ENCODE measurements at places on chromosomes 7 and 10. TPM values are rescaled to one million over a fixed set of nuclear protein-coding genes. Genes with fewer than 3 reads are reported as not detected.

Gene TMEM225B
- 0.94 TPM for polyA plus RNA-seq

Gene TUBGCP2
- 50.3 TPM for polyA plus RNA-seq

Gene AFAP1L2
- 40.2 TPM for polyA plus RNA-seq

Gene UCMA
- polyA plus RNA-seq: not detected

Gene MUC3A
- polyA plus RNA-seq: 0.10 TPM

Gene UCN3
- not detected for polyA plus RNA-seq

GRCh38 chr7:69732203-69732602 lies 133.9 kb downstream of the AUTS2 start:
- no peak for DNase-seq

GRCh38 chr7:130758429-130759056 lies 24.5 kb upstream of the KLF14 start:
- peak; percentile 58 for DNase-seq

GRCh38 chr7:31986878-31987518 lies 83.2 kb downstream of the PDE1C start:
- no peak for DNase-seq

- DNase-seq: peak; percentile 20
Measured at GRCh38 chr7:117173035-117173770, 149.7 kb downstream of the WNT2 start.

DNA sequence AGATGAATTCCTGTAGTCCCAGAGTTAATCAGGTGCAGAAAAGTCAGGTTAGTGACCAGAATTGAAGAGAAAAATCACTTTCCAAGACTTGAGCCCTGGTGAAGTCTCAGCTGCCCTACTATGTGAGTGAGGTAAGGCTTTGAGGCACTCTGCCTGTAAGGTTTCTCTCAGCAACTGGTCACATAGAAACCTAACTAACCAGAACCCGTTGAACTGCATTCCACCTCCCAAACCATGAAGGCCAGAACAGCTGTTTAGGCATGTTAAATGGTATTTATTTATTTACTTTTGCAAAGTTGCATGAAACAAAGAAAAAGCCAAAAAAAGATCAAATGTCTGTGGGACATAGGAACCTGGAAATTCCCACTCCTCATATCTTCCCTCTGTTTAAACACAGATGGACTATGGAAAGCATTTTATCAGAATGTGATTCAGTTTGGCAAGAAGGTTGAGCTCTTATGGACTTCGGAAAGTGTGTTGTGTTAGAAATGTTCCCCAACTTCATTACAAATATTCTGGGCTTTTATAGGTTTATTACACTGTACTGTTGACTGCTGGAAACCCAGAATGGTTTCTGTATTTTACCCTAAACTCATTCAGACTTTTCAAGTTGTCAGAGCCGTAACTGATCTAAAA lies 12.8 kb upstream of the GPR85 start:
- DNase-seq: no peak

DNA sequence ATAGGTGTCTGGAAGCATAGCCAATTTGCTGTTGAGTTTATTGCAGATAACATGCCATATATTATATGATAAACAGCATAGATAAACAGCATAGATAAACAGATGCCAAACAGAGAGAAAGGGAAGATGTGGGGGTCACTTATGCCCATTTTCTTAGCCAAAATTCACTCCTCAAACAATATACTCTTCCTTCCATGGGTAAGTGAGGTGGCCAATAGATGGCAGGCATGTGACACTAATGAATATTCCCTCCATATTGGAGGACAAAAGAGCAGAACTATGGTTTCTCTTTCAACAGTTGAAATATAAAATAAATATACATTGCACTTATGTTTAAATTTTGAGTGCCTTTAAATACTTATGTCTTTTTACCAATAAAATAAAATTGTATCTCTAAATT lies 1212.8 kb downstream of the REEP3 start:
- DNase-seq: peak; percentile 8

DNA sequence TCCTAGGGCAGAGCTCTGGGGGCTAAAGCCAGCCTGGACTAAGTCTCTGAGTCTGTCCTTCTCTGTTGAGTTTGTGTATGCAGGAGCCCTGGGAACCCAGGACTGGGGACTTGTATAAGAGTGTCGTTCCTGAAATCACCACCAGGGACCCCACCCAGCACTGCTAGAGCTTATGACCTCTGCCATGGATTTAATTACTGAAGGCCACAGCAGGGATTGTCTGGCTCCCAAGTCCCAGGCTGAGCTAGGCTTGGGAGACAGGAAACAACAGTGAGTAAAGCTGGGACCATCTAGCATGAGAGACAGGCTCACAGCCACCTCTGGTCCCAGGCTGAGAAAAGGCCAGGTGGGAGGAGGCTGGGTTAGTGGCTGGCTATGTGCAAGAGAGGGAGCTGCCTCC lies 1.4 kb upstream of the TSPAN15 start:
- DNase-seq: no peak

DNA sequence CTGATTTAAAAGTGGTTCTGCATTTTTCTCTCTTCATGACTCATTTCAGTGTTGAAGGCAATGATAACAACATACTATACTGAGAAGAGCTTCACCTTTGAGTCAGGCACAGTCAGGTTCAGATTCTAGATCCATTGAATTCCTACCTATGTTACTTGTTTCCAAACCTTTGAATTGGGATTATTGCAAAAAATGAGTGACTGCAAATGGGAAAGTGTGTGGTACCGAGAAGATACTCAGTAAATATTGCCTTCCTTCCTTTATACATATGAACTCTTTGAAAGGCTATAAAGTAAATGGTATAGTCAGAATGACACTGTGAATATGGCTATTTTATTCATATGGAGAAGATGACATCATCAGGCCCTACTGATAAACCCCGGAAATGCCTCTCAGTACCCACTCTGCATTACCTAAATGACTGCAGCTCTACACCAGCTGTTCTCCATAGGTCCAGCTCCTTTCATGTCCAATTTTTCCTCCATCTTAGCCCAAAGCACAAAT lies 66.7 kb upstream of the FGL2 start:
- DNase-seq: no peak

DNA sequence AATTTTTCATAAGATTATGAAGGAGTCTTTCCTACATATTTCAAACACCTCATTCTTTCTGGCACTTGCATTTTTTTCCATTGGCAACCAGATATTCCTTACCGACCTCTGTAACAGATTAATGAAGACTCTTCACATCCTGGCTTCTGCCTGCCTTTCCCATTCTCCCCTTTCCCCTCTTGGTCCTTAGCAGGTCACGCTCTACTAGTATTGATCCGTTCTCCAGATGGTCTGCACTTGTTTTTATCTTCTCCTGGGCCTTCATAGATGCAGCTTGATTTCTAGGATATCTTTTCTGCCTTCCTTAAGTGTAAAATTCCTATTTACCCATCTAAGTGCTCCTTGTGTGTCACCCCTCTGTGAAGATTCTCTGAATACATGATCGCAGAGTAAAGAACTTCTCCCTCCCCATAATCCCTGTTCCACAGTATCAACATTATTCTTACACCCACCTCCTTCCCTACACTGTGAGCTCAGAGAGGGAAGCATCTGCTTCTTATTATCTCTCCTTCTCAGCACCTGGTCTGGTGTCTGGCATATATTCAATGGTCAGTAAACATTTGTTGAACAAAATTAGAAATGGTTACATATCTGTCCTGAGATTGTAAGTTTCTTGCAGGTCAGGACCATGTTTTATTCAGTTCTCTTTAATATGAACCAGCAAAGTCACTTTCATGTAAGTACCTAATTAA lies 654.2 kb downstream of the REEP3 start:
- peak; percentile 26 for DNase-seq

DNA sequence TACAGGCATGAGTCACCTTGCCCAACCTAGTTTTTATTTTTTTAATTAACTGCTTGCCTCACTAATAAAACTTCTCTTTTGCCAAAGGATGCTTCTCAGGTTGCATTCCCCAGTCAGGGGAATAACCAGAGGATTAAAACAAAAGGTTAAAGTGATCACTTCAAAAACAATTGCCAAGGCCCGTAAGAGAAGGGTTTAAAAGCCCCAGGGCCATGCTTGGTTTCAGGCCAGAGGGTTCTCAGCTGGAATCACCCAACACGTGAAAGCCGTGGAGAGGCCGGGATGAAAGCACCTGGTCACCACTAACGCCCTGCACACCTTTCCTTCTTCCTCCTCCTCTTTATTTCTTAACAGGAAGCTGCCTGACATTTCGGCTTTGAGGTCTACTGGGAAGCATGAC lies 587.5 kb downstream of the PTPRN2 start:
- DNase-seq: no peak

GRCh38 chr7:28823582-28823981 lies 134.5 kb downstream of the TRIL start:
- DNase-seq: no peak

- no peak for DNase-seq
Measured at GRCh38 chr7:107007007-107007891, 37.3 kb upstream of the PRKAR2B start.

- peak; percentile 34 for DNase-seq
Measured at GRCh38 chr7:77727936-77728701, 31.9 kb downstream of the RSBN1L start.

DNA sequence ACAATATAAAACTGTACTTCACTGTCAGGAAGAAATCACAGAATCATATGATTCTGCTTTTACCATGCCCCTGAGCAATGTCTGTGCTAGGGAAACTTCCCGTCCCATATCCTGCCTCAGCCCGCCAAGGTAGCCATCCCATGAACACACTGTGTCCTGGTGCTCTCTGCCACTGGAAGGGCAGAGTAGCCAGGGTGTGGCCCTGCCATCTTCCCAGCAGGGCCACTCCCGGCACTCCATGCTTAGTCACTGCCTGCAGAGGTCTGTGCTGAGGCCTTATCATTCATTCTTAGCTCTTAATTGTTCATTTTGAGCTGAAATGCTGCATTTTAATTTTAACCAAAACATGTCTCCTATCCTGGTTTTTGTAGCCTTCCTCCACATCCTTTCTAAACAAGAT lies 31.8 kb downstream of the AP3M1 start:
- DNase-seq: no peak

DNA sequence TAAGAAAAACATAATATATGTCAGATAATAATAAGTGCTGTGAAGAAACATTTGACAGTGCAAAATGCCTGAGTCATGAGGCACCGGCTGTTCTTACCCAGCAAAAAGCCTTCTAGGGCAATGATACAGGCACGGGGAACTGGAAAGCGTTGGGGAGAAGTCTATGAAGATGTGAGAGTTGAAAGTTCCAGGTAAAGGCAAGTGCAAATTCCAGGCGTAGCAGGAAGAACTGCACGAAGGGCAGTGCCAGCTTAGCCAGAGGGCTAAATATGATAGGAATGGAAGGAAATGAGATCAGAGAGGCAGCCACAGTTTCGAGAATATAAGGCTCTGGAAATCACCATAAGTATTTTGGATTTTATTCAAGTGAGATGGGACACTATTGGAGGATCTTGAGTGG lies 87.0 kb downstream of the IPMK start:
- no peak for DNase-seq

DNA sequence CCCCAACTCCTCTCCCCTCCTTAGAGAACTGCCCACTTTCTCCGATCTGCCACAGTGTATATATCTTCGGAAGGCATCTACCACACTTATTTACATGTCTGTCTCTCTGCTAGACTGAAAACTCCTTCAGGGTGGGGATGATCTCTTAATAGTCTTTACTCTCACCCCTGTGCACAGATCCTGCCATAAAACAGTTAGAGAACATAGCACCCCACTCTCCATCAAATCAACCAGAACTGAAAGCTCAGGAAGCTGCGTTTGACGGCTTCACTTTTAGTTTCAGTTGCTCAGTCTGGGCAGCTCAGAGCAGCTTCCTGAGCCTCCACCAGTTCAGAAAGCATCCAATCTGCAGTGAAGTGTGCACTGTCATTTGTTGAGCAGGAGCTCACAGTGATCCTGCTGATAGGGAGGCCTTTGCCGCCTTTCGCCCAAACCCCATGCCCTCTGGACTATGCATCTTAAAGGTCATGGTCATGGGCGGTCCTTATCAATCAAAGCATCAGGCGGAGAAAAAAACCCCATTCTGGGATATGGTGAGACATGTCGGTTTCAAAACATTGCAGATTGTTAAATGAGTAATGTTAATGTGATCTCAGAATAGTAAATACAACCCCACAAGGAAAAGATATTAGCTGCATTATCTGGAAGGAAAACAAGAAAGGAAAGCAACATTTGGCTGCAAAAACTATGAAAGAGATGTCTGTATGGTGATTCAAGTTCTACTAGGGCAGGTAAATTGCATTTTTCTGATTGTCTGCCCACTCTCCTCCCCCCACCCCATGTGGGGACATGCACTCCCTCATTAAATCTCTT lies 167.1 kb upstream of the ADO start:
- DNase-seq: no peak

GRCh38 chr7:111473449-111474198 lies 88.7 kb downstream of the IMMP2L start:
- no peak for DNase-seq

- DNase-seq: no peak
Measured at GRCh38 chr10:112261281-112261822, 21.8 kb upstream of the TECTB start.

DNA sequence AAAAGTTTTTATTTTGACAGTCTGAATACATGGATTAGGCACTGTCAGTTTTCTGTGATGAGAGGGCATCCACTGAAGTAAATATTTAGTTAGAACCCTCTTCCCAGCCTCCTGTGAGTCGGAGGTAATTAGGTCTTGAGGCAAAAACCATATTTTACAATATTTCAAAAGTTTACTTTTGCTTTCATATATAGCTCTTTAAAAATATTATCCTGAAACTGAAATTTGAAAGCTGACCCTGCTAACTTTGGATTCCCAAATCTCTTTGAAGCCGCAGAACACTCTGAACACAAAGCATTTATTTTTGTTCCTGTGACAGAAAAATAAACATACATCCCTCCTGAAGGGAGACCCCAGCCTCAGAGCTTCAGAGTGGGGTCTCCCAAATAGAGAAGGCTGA lies 317.4 kb downstream of the KIF20B start:
- DNase-seq: no peak

DNA sequence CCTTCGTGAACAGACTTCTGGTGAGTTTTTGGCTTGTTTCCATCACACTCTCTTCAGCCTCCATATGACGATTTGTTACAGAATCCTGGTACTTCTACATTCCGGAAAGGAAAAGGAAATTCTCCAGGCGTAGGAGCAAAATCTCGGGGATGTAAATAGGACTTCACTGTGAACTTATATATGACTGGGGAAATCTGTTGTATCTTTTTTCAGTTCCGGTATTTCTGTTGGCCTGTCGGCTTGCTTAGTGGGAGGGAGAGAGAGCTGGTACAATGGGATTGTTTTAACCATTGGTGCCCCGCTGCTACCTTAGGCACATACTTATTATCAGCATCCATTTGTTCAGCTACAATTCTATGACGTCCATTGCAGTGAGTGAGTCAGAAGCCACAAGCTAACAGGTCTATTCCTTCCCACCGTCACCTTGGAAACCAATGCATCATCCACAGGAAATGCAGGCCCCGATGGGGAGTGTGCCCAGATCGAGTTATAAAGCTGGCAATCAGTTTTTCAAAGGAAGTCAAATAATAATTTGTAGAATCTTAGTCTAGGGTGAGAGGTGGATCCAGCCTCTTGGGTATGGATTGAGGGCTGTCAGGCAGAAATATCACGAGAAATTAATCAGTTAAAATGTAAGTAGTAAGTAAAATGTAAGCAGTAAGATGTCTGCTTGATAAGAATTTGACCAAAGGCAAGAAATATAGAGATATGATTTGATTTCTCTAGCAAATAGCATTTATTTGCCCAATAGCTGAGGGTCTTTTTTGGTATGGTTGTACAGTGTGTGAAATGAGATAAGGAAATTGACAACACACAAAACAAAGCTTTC lies 92.0 kb upstream of the MKLN1 start:
- DNase-seq: no peak

GRCh38 chr7:47743965-47744591 lies 162.2 kb upstream of the TNS3 start:
- DNase-seq: no peak
